Suppressor macrophage treated with lipopolysaccharide for 4 hours (primary cell): ENCODE measurements at places on chromosomes 2 and 18.
A peak's percentile ranks its signal among the peaks of the same experiment; 100 is the strongest.

GRCh38 chr2:66506265-66506664, 71.3 kb downstream of the MEIS1 start:
- no peak for DNase-seq

DNA sequence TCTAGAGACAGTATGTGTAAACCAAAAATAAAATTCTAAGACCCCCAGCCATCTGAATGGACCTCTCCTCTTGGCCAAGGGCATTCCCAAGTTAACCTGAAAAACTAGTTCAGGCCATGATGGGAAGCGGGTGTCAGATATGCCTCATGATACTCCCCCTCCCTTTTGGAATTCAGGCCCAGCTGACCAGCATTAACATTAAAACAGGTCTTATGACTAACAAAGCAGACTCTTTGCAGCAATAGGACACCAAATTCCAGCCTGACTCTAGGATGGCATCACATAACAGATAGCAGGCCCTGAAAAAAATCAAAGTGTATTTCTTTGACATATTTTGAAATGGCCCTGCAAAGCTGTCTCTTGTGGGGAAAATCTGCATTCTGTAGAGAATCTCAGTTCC, 73.3 kb upstream of the L3MBTL4 start:
- DNase-seq = no peak

DNA sequence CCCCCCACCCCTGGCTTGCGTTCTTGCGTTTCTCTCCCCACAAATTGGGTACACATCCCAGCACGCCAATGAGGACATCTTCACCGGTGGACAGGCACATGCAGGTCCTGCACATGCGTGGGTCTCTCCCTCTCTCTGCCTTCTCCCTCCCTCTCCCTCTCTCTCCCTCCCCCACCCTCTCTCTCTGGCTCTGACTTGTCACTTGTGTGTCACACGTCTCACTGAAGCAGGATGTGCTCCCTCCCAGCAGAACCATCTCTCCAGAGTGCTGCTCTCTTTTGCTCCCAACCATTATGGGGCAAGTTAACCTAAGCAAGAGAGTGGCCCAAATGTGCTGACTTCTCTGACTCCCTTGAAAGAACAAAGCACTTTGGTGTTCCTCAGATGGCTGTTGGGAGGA, 120.8 kb upstream of the CAB39 start:
- DNase-seq = no peak

- no peak for DNase-seq
These were observed 17.1 kb downstream of the KRCC1 start for GRCh38 chr2:88038263-88039105.

- DNase-seq = peak; percentile 96
These were observed 61.5 kb downstream of the VRK2 start for GRCh38 chr2:58107803-58108710.

DNA sequence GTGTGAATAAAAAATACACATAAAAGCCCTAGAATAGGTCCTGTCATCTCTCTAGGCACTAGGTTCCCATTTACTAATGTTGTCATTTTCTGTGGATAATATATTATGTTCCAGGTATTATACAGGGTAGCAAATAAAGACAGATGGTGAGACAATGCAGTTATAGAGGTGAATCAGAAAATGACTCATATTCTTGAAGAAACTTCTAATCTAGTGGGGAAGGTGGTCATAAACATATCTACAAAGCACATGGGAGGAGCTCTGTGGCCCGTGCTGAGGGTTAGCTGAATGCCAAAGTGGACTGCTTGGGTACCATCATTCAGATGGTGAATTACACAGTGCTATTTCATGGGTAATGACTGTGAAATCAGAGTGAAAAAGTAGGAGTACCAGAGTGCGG, 700.9 kb downstream of the ERBB4 start:
- no peak for DNase-seq

GRCh38 chr2:239566995-239567568, 166.3 kb upstream of the HDAC4 start:
- DNase-seq = no peak

DNA sequence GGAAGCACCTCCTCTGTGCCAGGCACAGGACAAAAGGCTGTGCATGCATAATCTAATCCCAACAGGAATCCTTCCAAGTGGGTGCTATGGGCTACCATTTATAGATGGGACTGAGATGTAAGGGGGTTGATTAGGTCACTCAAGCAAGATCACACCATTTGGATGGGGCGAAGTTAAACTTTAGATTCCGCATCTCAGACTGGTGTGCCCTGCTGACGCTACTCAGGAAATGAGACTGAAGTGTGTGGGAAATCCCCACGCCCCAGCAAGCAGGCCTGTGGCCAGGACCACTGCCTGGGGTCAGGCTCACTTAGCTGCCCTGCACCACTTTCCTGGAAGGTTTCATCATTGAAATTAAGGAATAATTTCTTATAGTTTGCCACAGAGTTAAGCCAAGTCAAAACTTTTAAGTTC, 70.5 kb upstream of the PPP1CB start:
- DNase-seq = peak; percentile 92

- DNase-seq = no peak
These were observed 7.3 kb upstream of the MLPH start for GRCh38 chr2:237479747-237480146.

DNA sequence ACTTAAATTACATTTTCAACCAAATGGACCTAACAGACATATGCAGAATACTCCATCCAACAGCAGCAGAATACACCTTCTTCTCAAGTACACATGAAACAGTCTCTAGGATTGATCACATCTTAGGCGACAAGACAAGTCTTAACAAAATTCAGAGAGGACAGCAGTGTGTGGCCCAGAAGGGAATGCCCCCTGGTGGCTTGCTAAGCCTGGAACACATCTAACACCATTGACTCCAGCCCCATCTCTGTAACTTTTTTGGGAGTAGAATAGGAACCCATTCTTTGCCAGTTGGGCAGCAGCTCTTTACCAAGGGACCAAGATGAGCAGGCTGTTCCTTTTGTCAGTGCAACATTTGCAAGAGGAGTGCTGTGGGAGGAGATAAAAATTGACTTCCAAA, 249.9 kb downstream of the PLCL1 start:
- no peak for DNase-seq

DNA sequence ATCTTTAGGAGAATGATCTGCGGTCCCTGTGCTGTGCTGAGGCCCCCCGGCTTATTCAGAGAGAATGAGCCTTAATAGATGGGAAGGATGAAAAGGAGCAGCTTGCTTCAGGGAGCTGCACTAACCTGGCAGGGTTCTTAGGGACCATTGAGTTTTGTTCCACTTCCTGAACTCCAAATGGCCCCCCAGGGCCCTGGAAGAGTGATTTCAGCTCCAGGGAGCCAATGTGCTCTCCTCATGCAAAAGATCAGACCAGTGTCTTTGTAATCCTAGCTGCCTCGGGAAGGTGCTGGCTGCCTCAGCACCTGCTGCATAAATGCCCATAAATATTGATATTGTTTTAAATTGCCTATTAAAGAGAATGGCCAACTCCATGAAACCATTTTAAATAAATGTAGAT, 210.2 kb downstream of the NCK2 start:
- DNase-seq = no peak

DNA sequence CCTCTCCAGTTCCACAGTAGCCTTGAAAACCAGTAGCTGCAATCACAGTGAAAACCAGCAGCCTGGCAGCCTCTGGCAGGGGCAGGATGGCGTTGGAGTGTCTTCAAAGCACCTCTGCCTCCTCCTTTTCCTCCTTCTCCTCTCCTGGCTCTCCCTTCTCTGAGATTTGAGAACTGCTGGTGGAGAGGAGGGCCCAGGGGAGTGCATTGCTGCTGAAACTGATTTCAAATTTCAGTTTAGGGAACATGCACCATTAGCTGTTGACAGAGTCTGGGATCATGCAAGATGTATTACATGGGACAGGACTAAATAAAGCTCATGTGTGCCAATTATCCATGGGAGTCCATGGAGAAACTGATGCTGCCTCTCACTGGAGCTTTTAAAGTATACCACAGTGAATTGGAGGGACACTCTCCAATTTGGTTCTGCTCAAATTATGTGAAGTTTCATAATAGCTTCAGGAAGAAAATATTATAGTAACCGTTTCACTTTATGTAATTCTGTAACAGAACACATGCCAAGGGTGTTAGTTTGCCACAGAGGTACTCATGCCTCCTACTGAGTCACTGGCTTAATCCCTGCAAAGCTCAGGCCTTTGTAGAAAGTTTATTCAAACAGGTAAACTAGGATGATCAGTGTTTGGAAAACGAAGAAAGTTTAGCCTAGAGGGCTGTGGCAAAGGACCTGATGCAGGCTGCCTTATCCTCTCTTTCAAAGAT, 146.1 kb downstream of the PRPF40A start:
- DNase-seq = peak; percentile 24

DNA sequence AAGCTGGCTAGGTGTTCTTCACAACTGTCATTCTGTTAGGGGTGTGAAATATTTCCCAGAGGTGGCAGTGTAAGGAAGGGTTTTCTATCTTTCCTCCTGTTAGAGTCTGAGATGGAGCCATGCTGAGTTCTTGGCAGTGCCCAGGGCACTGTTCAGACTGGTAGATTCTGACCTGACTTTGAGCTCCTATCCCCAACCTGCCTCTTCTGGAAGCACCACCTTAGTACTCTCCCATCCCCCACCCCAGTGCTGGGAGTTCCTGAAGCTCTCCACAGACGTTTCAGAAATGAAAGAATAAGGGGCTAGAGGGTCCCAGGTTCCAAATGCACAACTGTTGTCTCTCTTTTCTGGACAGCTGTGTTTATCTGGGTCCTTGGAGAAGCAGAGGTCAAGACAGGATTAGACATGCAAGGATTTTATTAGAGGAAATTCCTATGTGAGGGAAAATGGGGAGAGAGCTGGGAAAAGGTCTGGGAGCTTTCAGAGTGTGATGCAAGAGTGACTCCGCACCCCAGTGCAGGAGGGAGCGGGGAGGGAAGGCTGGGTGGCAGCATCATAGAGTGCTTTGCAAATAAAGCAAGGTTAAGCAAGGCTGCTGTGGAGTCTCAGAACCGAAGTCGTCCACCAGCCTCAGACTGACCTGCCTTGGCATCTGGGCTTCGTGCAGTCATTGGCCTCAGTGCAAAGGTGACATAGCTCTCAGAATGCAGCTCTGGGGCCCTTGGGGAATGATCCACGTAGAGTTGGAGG, 75.5 kb downstream of the SLC4A3 start:
- no peak for DNase-seq
